ENCODE measurements at places on chromosomes 6 and 20. TPM values are rescaled to one million over a fixed set of nuclear protein-coding genes. Genes with fewer than 3 reads are reported as not detected.

DNA sequence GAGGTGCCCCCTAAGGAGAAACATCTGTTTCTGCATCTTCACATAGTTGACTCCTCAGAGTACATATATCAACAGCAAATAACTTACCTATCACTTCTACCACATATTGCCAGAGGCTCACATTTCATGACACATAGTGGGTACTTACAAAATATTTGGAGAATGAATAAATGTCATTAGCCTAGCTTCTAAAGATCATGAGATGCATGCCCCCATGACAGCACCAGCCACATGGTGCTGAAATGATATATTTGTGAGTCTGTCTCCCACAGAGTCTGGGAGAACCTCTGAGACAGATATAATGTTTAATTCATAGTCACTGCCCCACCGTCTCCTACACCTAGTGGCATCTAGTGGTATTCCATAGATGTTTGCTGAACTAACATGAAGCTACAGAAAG, 555.6 kb downstream of the KIF16B start:
- no peak for DNase-seq

DNA sequence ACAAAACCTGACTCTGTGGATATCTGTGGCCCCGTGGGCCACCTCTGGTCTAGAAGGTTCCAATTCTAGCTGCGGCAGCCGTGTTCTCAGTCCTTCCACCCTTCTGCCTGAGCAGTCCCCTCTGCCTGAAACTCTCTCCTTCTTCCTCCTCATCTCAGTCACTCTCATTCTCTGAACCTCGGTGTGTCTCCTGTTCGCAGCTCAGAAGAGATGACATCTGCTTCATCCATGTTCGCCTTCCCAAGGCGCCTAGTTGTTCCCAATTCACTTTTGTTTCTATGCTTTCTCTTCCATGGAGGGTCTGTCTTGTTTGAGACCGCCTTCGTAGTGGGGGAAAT, 95.5 kb downstream of the CEBPB start:
- peak; percentile 13 for DNase-seq

DNA sequence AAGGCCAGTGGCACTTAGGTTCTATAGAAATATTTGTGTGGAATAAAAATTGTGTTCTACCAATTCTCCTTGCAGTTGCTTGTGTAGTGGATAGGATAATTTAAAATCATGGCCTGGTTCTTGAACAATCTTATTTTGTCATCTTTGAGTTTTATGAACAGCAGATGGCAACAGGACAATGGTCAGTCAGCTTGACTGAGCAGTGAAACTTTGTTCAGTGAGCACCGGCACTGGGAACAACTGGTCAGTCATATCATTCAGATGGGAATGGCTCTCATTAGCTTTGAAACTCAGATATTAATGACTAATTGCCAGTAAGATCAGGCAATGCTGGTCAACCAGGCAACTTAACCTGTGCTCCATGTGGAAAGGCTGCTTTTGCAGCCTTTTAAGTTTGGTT, 129.2 kb downstream of the BCKDHB start:
- no peak for DNase-seq

DNA sequence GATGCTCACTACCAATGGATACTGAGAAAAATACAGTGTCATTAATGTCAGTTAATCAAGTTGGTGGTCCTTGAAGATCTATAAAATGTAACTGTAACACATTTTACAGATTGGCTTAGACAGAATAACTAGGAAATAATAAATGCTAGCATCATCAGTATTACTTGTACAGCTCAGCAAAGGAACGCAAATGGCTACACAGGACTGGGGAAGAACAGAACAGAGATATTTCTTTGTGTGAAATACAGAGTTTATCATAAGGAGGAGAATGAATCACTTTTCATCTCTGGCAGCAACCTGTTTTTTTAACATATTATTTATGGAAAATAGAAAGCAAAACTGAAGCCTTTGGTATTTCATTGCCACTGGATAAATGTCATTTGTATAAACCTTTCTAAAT, 8.2 kb upstream of the QKI start:
- no peak for DNase-seq

DNA sequence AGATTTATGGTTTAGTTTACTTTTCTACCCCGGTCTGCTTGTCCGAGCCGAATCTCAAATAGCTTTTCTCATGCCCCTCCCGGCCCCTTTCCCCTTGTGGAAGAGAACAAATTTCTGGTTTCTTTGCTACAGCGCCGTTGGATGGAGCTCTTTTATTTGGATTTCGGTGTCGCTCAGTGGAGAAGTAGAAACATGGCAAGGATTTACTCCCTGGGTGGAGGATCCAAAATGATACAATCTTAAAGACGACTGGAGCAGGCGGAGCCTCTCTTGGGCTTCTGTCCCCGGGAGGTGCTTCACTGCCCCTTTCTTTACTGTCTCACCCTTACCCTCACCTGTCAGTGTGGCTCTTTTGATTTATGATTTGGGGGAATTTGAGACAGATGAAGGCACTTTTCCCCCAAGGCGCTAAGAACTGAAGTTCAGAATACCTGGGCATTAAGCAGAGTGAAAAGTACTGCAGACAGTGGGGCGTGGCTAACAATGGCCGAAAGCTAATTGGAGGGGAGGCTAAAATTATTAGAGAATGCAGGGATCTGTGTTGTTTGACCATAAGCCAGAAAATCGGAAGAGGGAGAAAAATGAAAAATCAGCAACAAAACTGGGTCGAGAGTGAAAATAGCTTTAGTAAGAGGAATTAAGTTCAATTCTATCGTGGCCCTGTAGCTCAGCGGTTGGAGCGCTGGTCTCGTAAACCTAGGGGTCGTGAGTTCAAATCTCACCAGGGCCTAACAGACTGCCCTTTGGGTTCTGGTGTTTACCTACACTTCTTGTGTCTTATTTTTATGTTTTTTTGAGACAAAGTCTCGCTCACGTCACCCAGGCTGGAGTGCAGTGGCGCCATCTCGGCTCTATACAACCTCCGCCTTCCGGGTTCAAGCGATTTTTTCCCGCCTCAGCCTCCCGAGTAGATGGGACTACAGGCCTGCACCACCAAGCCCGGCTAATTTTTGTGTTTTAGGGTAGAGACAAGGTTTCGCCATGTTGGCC, 145.1 kb upstream of the ZNF184 start:
- no peak for DNase-seq

- no peak for DNase-seq
These were observed 47.5 kb downstream of the ADGRG6 start for GRCh38 chr6:142349215-142349823.

DNA sequence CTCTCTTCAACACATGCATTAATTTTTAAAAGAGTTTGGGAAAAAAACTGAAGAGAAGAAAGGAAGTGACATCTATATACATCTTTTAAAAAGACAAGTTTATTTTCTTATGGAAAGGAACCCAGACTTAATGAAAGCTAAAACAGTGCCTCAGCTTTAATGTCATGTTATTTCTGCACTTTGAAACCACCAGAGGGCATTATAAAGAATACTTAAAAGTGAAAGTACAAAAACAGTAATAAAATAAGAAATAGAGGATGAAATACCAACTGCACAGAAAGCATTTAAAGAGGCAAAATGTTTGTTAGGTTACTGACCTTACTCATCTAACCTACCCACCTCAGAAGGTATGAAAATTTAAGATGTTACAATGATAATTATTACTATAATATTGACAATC, 98.8 kb downstream of the HUS1B start:
- no peak for DNase-seq

GRCh38 chr20:14444106-14444505, 106.7 kb upstream of the FLRT3 start:
- DNase-seq = no peak

- no peak for DNase-seq
These were observed 191.8 kb downstream of the SYNDIG1 start for GRCh38 chr20:24661255-24661654.

DNA sequence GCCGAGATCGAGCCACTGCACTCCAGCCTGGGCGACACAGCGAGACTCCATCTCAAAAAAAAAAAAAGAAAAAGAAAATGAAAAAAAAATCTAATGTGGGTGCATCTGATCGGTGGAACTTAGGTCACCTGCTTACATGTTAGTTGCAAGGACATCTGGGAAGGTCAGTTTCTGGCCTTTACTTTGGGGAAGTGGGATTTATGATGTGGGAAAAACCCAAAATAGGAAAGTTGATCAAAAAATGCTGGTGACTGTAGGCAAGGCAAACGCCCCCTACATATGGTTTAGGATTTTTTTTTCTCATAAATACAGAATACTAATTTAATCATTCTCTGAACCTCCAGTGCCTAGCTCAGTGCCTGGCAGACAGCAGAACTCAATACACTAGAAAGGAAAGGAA, 69.2 kb upstream of the PIM1 start:
- DNase-seq = no peak

- no peak for DNase-seq
These were observed 547 bp upstream of the ESR1 start for GRCh38 chr6:151806757-151807512.

GRCh38 chr6:149763866-149764265, 14.3 kb downstream of the PCMT1 start:
- no peak for DNase-seq

DNA sequence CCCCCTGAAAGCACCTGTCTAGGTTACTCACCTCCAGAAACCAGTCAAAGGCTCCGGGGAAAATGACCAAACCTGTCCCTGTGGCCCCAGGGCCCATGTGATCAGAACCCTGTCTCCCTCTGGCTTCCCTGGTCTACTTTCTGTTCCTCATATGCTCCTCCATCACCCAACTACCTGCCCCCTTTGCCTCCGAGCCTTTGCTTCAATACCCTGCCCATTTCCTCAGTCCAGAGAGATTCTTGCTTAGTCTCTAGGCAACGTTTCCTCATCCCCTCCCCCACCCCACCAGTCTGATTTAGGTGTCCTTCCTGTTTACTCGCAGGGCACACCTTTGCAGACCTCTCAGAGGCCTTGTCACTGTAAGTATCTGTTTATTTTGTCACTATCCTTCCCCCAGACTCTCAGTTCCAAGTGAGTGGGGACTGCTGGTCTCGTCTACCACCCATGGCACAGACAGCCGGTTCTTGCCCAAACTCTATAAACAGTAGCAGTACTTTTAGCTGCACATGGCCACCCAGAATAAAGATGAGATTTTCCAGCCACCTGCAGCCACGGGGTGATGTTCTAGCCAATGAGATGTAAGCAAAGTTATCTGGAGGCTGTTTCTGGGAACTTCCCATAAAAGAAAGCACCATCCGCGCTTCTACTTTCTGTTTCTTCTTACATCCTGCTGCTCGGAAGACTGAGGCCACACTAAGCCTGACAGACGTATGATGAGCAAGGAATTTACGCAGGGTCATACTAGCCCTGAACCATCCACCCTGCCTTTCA, 13.3 kb downstream of the ELOVL5 start:
- peak; percentile 88 for DNase-seq

- DNase-seq = no peak
These were observed 205.5 kb downstream of the NKAIN2 start for GRCh38 chr6:124008988-124009765.

- DNase-seq = peak; percentile 43
These were observed 47.3 kb downstream of the LY86 start for GRCh38 chr6:6635869-6636268.

- no peak for DNase-seq
These were observed 559.5 kb upstream of the PTCHD4 start for GRCh38 chr6:48670546-48670945.

- DNase-seq = no peak
These were observed 11.2 kb downstream of the GNAS-AS1 start for GRCh38 chr20:58839474-58839874.

DNA sequence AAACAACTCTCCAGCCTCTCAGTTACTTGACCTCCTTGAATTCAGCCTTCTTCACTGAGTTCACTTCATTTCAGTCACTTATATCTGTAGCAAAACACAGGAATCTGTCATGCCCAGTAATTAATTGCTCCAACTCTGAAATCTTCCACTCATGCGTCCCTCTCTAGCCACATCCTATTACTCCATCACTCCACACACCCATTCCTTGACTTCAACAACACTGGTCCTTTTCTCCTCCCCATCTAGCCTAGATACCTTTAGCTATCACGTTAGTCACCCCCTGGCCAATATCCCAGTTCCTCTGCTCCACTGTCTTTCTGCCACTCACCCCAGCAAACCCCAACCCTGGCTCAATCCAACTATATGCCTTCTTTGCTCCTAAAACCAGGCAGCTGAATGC, 7.7 kb downstream of the ZHX3 start:
- no peak for DNase-seq

ARMH2 gene
- total RNA-seq = not detected

SLC22A7 gene
- not detected for total RNA-seq

BHLHE23 gene
- total RNA-seq = 0.33 TPM

ME1 gene
- total RNA-seq = 9.8 TPM

GPX5 gene
- total RNA-seq = not detected

SOX12 gene
- 17.9 TPM for total RNA-seq

TTLL9 gene
- 0.21 TPM for total RNA-seq

BPHL gene
- total RNA-seq = 12.9 TPM

MUC22 gene
- not detected for total RNA-seq

RNF182 gene
- not detected for total RNA-seq

ZSCAN31 gene
- total RNA-seq = 5.2 TPM

SLC16A10 gene
- total RNA-seq = 10.6 TPM

SCRT2 gene
- total RNA-seq = not detected
